ENCODE measurements at places on chromosomes 12 and 14. TPM values are rescaled to one million over a fixed set of nuclear protein-coding genes. Genes with fewer than 3 reads are reported as not detected.
A peak's percentile ranks its signal among the peaks of the same experiment; 100 is the strongest.

DNA sequence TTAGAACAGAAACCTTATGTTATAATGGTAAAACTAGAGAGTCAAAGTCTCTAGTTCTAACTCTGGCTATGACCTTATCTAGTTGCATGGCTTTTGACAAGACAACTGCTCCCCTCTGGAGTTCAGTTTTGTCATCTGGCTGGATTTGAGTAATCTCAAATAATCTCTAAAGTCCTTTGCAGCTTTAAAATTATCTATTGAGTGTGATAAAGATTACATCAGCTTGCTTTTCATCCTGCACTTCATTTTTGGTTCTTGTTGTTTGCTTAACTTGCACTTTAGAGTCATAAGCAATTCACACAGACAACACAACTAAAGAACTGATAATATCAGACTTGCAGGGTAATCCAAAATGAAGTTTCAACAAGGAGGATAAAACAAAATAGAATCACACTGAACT, 2.3 kb downstream of the AKAP5 start:
- no peak overlapping the region for H3K4me3 ChIP-seq
- peaks cover 7% of the 10 kb centered on the region for H3K36me3 ChIP-seq
- peaks cover 48% of the 10 kb centered on the region for H3K4me1 ChIP-seq
- DNase-seq, result no peak
- H3K27ac ChIP-seq, result no peak overlapping the region
- H3K27me3 ChIP-seq, result no peaks in the 10 kb centered on the region

GRCh38 chr12:109861689-109862314, 18.5 kb downstream of the GLTP start:
- DNase-seq, result no peak
- no peaks in the 10 kb centered on the region for H3K27me3 ChIP-seq
- H3K4me3 ChIP-seq, result no peak overlapping the region
- H3K27ac ChIP-seq, result no peak overlapping the region
- H3K36me3 ChIP-seq, result no peaks in the 10 kb centered on the region

GRCh38 chr14:94196057-94196456, 21.9 kb downstream of the PPP4R4 start:
- H3K27me3 ChIP-seq, result peaks cover 38% of the 10 kb centered on the region
- no peak for DNase-seq
- peaks cover 10% of the 10 kb centered on the region for H3K36me3 ChIP-seq
- no peaks in the 10 kb centered on the region for H3K4me1 ChIP-seq

GRCh38 chr12:6606331-6607131, 648 bp downstream of the CHD4 start:
- no peak overlapping the region for H3K4me3 ChIP-seq
- no peaks in the 10 kb centered on the region for H3K27me3 ChIP-seq
- peaks cover 45% of the 10 kb centered on the region for H3K4me1 ChIP-seq
- H3K36me3 ChIP-seq, result peaks cover 39% of the 10 kb centered on the region

DNA sequence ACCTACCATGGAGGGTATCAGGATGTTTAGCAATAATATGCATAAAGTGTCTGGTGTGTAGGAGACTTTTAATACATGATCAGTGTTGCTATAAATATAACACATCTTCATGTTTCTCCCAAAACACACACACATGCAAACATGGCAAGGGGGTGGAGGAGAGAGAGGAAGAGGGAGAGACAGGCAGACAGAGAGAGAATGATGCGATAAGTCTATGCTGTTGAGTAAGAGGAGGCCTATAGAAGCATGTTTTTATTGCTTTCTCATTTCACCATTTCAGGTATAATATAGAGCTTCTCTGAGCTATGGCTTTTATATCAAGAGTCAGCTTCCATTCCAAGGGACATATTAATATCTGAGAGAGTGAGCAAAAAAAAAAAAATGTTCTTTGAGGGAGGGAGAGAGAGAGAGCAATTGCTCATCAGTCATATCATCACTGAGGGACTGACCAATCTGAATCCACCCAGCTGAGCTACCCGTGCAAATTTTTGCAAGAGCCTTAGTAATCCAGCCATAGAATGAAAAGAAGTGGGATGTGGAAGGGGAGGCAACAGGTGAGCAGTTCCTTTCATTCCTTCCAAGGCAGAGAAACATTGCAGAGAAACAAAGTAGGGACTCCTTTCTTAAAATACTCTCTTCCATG, 54.8 kb upstream of the RASSF8 start:
- H3K27ac ChIP-seq, result peak overlapping the region; percentile 9
- H3K27me3 ChIP-seq, result peaks cover under 1% of the 10 kb centered on the region
- H3K36me3 ChIP-seq, result no peaks in the 10 kb centered on the region

GRCh38 chr12:50690925-50691324, 73.0 kb upstream of the ATF1 start:
- H3K27ac ChIP-seq, result no peak overlapping the region
- H3K36me3 ChIP-seq, result peaks cover 9% of the 10 kb centered on the region
- no peak for DNase-seq
- H3K4me1 ChIP-seq, result no peaks in the 10 kb centered on the region

DNA sequence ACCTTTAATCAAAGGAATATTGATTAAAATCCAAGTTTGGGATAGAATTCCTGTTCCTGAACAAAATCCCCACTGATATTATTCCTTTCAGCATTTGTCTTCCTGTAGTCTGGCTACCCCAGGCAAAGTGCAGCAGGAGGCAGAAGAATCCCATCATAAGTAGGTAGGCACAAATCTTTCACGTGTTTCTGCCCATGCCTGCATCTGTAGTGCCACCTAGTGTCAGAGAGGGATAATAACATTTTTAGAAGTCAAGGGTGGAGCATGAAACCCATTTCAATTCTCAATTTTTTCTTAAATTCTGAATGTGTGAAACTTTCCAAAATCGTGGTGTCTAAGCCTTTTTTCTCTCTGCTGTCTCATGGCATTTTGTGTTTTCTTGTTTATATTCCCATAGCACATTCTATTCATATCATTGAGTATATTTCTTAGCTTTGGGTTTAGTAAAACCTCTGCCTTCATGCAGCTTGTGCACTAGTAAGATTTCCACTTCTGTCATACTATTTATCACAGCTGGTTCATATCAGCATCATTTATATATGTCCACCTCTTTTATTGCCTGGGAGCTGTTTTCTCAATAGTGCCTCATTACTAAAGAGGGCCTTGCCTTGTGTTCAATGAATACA, 47.8 kb upstream of the RERG start:
- H3K27me3 ChIP-seq, result no peaks in the 10 kb centered on the region
- H3K4me3 ChIP-seq, result no peak overlapping the region
- H3K4me1 ChIP-seq, result no peaks in the 10 kb centered on the region
- H3K27ac ChIP-seq, result no peak overlapping the region
- DNase-seq, result peak; percentile 17
- H3K36me3 ChIP-seq, result no peaks in the 10 kb centered on the region

- peak overlapping the region; percentile 99 for H3K4me3 ChIP-seq
- peaks cover 29% of the 10 kb centered on the region for H3K27me3 ChIP-seq
- DNase-seq, result peak; percentile 60
- H3K36me3 ChIP-seq, result peaks cover 71% of the 10 kb centered on the region
Measured at GRCh38 chr12:6532927-6533652, 1.2 kb upstream of the GAPDH start.

SERPINA12 gene
- total RNA-seq, result not detected

SERPINA9 gene
- not detected for total RNA-seq

GLT1D1 gene
- 0.30 TPM for total RNA-seq
